Muscle of leg (tissue), 16 donors: ENCODE measurements at places on chromosomes 1 and 21. TPM values are rescaled to one million over a fixed set of nuclear protein-coding genes. Genes with fewer than 3 reads are reported as not detected.

Gene LMNA
- polyA plus RNA-seq, result 350 TPM

Gene KIF17
- 3.9 TPM for polyA plus RNA-seq

Gene NUP210L
- polyA plus RNA-seq, result 0.16 TPM

Gene DIO1
- polyA plus RNA-seq, result 0.31 TPM

Gene TSPAN2
- polyA plus RNA-seq, result 21.7 TPM

Gene C1orf210
- not detected for polyA plus RNA-seq

Gene PFKL
- 66.7 TPM for polyA plus RNA-seq

Gene PROX1
- 11.3 TPM for polyA plus RNA-seq

Gene KLF18
- polyA plus RNA-seq, result not detected
